ENCODE measurements at places on chromosomes 13 and 19. TPM values are rescaled to one million over a fixed set of nuclear protein-coding genes. Genes with fewer than 3 reads are reported as not detected.

DNA sequence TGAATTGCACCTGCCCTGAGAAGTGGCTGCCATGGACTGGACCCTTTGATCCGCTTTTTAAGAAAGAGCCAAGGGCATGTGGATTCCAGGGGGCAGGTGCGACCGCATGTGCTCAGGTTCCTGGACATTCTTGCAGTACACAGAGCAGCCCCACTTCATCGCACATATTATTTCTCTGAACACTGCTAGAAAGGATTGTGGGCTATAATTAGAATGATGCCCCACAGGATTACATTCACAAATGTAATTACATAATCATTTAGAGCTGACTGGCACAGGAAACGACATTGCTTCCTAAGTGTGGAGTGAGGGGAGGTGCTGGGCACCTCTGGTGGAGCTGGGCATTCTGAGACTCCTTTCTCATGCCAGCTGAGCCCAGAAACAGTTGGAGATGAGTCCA, 37.5 kb upstream of the VSTM2B start:
- H3K27me3 ChIP-seq = no peaks in the 10 kb centered on the region
- H3K36me3 ChIP-seq = no peaks in the 10 kb centered on the region
- no peaks in the 10 kb centered on the region for H3K4me1 ChIP-seq

- peaks cover 32% of the 10 kb centered on the region for H3K27me3 ChIP-seq
- peaks cover 2% of the 10 kb centered on the region for H3K36me3 ChIP-seq
- no peak overlapping the region for H3K27ac ChIP-seq
- H3K4me3 ChIP-seq = no peak overlapping the region
Measured at GRCh38 chr19:55437410-55437809, 5.7 kb downstream of the SHISA7 start.

DNA sequence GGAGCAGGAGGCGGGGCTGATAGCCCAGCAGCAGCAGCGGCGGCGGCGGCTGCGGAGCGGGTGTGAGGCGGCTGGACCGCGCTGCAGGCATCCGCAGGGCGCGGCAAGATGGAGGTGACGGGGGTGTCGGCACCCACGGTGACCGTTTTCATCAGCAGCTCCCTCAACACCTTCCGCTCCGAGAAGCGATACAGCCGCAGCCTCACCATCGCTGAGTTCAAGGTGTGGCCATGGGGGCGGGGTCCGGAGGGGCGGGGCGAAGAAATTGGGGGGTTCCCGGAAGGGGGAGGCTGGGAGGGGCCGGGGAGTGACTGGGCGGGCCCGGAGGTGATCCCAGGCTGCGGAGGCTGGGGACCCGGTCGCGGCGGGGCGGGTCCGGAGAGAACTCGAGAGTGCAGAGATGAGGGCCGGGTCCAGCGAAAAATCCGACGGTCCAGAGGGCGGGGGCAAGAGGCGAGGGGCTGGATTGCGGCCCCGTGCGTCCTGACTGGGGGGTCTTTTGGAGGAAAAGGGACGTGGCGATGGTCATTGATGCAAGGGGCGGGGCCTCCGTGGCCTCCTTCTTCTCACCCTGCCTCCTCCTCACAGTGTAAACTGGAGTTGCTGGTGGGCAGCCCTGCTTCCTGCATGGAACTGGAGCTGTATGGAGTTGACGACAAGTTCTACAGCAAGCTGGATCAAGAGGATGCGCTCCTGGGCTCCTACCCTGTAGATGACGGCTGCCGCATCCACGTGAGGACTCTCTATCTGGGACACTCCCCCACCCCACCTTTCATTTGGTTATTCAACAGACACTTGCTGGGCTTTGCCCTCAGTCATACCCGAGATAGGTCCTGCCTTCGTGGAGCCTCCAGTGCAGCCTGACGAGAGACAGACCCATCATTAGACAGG, at the start of gene TBCB:
Gene TBCB (plus strand): TSS at position 16 of the 891 bp plus-strand sequence. CDS start 93 bp downstream, at position 109.
- DNase-seq = no peak
- H3K4me1 ChIP-seq = peaks cover 27% of the 10 kb centered on the region
- peak within 1 kb of the TSS; percentile 97 for H3K27ac ChIP-seq

DNA sequence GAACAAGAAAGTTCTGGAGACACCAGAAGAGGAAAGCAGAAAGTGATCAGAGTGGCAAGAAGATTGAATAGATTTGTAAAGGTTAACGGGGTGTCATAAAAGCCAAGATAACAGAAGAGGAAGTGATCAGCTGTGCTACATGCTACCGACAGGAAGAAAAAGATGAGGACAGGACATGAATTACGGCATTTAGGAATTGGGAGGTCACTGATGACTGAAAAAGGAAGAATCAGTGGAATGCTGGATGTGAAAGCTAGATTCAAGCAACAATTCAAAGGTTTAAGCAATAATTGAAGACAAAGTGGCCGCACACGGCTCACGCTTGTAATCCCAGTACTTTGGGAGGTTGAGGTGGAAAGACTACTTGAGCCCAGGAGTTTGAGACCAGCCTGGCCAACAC, 15.1 kb downstream of the ZNF160 start:
- peaks cover 74% of the 10 kb centered on the region for H3K36me3 ChIP-seq
- H3K4me3 ChIP-seq = no peak overlapping the region
- no peak overlapping the region for H3K27ac ChIP-seq

- no peak overlapping the region for H3K27ac ChIP-seq
- no peaks in the 10 kb centered on the region for H3K27me3 ChIP-seq
- no peak for DNase-seq
- peaks cover under 1% of the 10 kb centered on the region for H3K36me3 ChIP-seq
- no peaks in the 10 kb centered on the region for H3K4me1 ChIP-seq
Measured at GRCh38 chr13:30314069-30314468, 6.7 kb upstream of the KATNAL1 start.

FEM1A gene
- total RNA-seq = 12.0 TPM

IGFL2 gene
- total RNA-seq = not detected

ZNF415 gene
- 7.2 TPM for total RNA-seq

Data from osteocyte (in vitro differentiated cells).